ENCODE measurements at places on chromosomes 7 and 10.

DNA sequence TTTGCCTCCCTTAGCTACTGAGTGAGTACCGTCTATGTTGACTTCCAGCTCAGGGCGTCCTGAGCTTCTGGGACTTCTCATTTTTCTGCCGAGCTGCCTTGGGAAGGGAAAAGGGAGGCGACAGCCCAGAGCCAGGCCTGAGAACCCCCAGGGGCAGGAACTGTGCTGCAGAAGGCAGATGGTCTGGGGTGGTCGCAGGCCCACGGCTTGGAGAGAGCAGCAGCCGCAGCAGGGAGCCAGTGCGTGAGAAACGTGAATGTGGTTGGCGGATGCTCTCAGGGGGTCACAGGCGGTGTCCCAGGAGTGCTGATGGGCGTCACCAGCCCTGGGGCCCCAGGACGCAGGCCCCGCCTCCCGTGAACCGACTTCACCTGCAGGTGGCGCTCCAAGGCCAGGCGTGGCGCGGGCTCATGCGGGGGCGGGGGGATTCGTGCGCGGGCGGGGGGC is 9.2 kb upstream of the PWWP2B start:
- DNase-seq = peak; percentile 78

- DNase-seq = no peak
Observed at GRCh38 chr10:116686632-116687031, 55.7 kb downstream of the HSPA12A start.

DNA sequence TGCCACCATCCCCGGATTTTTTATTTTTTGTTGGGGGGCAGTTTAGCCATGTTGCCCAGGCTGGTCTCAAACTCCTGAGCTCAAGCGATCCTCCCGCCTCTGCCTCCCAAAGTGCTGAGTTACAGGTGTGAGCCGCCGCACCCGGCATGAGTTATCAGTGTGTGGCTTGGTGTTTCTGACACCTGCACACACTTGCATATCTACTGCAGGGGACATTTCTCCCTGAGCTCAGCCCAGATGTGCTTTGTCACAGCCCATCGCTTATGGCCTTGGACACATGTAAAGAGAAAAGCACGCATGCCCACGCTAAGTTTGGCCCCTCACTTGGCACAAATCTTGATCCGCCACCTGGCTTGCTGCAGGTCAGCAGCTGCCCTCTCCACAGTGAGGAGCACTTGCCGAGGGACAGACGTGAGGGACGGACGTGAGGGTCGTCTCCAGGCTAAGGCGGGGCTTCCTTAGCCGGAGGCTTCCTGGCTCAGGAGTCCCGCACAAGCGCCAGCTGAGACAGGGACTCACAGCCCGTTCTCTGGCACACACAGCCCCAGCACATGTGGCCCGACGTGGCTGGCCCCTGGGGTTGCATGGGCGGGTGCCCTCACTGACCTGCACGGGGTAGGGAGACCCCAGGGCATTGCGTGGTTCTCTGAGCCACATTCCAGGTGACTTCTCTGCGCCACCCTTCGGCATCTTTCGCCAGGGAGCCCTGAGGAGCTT is 11.8 kb downstream of the CYP2W1 start:
- DNase-seq = no peak

DNA sequence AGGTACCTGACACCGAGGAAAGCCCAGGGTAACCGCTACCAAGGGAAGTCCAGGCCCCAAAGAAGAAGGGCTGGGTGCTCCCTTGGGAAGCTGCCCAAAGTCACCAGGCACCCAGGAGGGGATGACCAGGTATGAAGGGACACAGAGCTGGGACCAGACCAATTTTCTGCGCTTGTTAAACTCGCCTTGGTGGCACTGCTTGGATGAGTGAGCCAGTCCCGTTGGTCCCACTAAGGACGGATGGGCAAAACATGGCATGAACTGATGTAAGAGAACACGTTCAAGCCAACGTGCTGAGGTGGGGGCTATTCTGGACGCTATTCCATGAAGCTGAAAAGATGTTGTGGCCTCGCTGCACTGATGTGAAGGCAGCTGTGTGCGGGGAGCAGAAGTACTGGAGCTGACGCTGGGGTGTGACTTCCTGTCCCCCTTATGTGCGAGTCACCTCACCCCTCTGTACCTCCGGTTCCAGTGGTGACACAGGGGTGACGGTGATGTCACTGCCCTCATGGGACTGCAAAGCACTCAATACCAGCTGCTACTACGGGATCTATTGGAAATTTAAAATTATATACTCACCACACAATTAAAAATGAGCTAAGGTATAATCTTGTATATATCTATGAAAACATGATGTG is 73.6 kb downstream of the COBL start:
- no peak for DNase-seq

GRCh38 chr10:77182803-77183202 is 454.8 kb downstream of the KCNMA1 start:
- DNase-seq = no peak

DNA sequence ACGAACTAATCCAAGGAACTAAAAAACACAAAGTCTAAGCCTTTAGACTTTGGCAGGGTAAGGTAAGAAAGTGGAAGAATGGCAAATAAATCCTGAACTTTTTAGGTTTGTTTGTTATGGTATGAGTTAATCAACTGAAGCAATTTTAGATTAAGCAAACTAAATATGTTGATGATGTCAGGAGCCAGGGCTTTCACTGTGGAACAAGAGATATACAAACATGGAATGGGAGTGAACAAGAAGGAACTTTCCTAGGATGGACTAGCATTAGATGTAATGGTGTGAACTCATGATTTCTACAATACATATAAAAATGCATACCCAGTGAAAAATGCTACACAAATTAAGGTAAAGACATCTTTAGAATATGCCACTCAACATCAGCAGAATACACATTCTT is 35.8 kb downstream of the NT5C2 start:
- DNase-seq = no peak

DNA sequence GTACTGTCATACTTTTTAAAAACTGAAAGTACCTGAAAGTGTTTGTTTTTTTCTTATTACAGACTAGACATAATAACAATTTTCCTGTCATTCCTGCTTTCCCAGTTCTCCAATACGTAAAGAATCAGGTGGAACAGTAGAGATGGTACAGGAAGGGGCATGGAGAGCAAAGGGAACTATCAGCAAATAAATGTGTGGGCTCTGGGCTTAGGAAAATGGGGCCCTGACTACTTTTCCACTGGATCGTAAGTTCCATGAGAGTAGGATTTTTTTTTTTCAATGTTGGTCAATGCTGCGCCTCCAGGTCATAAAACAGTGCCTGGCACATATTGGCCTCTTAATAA is 15.2 kb upstream of the FAS start:
- DNase-seq = no peak

DNA sequence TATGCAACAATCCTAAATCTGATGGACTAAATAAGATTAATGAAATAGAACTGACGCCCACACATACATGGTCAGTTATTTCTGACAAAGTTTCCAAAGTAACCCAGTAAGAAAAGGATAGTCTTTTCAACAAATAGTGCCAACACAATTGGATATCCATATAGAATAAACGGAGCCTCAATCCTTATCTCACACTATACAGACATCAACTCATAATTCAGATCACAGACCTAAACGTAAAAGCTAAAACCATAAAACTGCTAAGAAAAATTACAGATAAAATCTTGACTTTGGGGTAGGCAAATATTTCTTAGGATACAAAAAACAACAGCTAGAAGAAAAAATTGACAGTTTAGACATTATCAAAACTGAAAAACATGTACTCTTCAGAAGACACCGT is 8.5 kb downstream of the CACUL1 start:
- DNase-seq = no peak

DNA sequence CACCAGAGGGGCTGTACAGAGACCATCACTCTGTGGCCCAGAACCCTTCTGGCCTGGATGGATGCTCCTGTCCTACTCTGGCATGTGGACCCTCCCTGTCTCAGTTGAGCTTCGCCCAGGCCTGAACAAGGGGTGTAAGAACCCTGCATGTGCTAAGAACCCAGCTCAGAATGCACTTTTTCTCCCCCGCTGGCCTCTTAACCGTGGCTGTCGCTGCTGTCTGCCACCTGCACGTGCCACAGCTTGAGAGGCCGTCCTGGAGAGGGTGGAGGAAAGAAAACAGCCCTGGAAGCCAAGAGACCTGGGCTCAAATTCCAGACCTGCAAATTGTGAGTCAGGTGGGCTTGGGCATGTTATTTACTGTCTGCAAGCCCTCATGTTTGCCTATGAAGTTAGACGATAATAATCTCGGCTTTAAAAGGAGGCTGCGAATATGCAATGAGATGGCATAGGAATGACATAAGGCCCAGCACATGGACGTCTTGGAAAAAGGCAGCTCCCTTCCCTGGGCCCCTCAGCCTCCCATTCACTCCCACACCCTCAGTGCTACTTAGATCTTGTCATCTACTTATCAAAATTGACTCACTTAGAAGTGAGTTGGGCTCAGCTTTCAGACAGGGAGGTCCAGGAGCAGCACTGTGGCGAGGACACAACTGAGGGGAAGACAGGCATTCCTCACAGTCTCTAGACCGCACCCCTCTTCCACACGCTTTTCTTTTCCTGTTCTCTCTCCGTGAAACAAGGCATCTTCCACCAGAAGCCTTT is 31.4 kb downstream of the FIGNL1 start:
- DNase-seq = no peak

DNA sequence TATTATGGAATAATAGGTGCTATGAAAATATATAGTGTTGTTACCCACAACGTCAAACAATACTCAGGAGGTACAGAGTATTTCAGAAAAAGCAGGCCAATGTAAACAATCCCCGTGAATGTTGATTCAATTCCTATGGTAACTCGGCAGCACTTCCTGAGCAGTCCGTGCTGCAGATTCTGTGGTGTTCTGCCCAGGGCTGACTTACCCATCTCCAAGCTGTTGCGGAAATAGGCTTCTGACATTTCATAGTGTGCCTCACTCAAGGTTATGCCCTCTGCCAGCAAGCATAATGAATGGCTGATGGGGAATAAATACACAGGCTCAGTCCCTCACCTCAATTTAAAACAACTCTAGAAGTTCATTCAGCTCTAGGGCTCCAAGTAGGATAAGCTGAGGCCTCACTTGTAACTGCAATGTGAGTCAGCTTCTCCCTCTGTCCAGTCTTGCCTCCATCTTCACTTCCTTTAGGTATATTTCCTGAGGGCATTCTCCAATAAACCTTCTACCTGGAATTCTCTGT is 177.6 kb downstream of the GNAI1 start:
- DNase-seq = no peak

- no peak for DNase-seq
Observed at GRCh38 chr10:27157150-27157549, 2.0 kb downstream of the MASTL start.

DNA sequence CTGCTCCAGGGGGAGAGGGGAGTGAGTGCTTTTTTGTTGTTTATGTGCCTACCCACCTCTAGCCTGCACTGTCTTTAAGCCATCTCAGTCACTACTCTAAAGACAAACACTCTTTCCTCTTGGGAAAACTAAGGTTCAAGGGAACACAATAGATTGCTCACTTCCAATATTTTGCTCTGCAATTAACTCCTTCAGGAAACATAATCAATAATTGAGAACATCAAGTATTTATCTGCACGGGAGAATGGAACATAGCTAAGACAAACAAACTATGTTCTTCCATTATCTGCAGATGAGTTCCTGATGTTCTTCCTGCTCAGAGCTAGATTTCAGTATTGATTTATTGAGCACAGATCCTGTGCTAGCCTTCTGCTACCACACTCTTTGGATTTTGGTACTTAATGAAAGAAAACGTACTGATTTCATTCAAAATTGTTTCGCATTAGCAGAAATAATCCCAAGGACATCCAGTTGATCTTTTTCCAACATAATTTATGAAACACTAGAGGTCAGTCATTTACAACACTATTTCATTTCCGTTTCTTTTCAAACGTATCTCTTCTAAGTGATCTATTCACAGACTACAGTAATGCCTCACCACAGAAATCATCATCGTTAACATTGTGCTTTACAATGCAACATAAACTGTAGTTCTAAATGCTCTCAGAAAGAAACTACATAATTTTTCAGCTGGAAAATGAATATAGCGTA is 8.3 kb downstream of the NEBL start:
- DNase-seq = no peak

GRCh38 chr7:29199776-29200175 is 5.2 kb downstream of the CHN2 start:
- DNase-seq = no peak

DNA sequence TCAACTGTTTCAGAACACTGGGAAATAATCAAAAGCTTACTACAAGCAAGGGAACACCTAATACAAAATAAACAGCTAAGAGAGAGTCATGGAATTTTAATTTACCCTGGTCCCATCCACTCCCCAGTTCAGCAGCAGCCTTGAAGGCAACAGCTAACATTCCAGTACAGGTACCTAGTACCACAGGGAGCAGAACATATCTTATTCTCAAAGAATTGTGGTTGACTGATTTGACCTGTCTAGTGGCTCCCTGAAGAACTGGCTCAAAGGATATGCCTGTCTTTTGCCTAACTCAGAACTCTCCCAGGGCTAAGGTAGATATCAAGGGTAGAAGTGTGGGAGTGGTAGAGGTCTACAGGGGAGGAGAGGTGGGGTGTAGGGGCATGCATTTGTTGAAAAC is 32.3 kb downstream of the SMURF1 start:
- no peak for DNase-seq

- DNase-seq = no peak
Observed at GRCh38 chr10:106775127-106775526, 389.4 kb downstream of the SORCS1 start.

GRCh38 chr10:110812583-110812982 is 59.1 kb upstream of the PDCD4 start:
- DNase-seq = no peak

DNA sequence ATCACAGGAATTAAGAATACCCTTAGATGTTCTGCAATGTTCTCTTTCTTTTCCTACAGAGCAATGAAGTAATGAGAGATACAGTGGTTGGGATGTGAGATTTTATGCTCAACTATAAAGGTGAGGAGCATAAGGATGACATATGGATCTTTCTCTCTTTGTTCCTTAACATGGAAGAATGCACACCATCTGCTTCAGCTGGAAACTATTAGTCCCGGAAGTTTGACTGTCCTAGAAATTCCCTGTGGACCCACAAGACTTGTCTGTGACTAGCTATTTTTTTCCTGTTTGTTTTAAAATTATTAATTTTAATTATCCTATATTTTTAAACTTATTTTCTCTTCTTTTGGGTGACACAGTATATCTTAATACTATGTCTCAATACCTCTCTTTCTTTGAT is 80.2 kb downstream of the DKK1 start:
- no peak for DNase-seq
